Putamen (tissue), 1 donor: ENCODE measurements at places on chromosomes 13 and 19.

- DNase-seq = no peak
Measured at GRCh38 chr13:111909501-111909900, 157.4 kb upstream of the SOX1 start.

- DNase-seq = no peak
Measured at GRCh38 chr19:1153891-1154730, 20.0 kb downstream of the SBNO2 start.

- DNase-seq = no peak
Measured at GRCh38 chr13:107665926-107666458, 549.3 kb downstream of the LIG4 start.

- DNase-seq = peak; percentile 89
Measured at GRCh38 chr19:44912854-44913253, 1.6 kb upstream of the APOC1 start.

- DNase-seq = no peak
Measured at GRCh38 chr19:31674503-31675192, 325.4 kb upstream of the TSHZ3 start.

DNA sequence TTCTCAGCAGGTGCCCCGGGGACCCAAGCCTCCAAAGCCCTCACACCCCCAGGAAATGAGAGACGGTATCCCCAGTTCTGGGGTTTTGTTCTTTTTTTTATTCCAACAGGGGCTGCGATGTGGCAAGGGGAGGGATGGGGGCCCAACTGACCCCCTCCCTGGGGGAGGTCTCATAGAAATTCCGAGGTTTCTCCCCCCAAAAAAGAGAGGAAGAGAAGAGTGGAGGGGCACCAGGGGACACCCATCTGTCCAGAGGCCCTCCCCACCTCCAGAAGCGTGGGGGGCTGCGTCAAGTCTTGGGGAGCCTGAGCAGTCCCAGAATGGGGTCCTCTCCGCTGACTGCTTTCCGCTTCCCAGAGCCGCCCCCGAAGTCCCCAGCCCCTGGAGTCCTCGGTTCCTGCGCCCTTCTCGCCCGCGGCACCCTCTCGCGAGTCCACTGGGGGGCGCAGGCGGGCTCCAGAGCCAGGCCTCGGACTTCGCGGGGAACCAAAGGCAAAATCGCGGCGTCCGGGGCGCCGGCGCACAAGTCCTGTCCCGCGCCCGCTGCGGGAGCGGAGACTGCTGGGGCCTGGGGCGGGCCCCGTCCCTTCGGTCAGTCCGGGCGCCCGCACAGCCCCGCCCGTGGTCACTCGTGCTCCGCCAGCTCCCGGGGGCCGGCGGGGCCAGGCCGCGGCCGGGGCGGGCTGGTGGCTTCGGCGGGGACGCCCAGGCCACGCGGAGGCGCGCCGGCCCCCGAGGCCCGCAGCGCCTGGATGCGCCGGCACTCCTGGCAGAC, 4.4 kb upstream of the ATP1A3 start:
- no peak for DNase-seq

DNA sequence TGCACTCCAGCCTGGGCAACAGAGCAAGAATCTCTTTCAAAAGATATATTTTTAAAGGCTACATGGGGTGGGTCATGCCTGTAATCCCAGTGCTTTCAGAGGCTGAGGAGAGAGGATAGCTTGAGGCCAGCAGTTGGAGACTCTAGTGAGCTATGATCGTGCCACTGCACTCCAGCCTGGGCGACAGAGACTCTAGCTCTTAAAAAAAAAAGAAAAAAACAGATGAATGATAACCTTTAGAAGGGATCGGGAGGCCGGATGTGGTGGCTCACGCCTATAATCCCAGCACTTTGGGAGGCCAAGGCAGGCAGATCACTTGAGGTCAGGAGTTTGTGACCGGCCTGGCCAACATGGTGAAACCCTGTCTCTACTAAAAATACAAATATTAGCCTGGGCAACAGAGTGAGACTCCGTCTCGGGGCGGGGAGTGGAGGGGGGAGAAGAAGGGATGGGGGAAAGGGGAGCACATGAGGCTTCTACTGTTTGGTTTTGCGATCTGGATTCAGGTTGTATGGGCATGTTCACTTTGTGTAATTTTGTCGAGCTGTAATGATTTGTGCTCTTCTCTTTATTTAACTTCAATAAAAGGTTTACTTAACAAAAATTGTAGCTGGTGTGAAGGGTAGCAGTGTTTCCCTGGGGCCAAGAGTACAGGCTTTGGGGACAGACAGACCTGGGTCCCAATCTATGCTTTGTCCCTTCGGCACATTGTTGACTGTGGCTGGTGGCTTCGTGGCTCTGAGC, 1.1 kb upstream of the PSMC4 start:
- DNase-seq = no peak

DNA sequence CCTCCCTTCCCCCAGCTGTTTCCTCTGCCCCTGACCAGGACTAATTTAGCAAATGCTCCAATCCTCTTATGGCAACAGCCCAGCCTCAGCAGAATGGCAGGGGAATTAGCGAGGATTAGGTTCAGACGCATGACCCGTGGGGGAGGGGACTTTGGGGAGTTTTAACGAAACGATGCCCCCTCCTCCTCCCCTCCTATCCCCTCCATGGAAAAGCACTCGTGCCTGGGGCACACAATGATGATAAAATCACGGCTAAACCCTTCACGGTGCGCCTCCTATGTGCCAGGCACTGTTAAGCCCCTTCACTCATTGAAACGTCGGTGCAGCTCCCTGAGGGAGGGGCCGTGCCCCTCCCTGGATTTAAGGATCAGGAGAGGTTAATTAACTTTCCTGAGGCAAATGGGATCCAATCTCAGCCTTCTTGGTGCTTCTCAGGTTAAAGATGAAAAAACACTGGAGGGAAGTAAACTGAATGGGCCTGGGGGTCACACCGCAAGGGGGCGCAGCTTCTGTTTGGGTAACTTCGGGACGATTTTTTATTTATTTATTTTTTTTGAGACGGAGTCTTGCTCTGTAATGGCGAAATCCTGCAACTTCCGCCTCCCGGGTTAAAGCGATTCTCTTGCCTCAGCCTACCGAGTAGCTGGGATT, 10.1 kb upstream of the TPRX2 start:
- DNase-seq = no peak

GRCh38 chr13:111508902-111509509, 188.6 kb downstream of the TEX29 start:
- DNase-seq = no peak
